Gastrocnemius medialis (tissue), 4 donors: ENCODE measurements at places on chromosomes 6 and 20. TPM values are rescaled to one million over a fixed set of nuclear protein-coding genes. Genes with fewer than 3 reads are reported as not detected.

DNA sequence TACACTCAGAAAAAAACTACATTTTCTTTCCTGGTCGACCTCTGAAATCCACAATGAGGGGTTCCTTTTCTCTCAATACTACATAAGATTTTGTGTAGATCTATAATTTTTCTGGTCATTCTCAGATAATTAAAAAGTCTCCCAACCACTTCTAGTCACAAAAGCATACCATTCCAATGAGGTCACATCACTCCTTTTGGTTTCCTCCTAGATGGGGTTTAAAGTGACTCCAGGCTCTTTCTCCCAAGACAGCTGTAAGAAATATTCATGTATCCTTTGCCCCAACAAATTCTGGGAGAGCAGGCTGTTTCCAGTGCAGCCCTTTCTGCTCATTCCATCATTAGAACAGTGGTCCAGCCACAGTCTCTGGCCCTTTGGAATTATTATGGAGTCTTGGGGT is 43.1 kb upstream of the BEND6 start:
- DNase-seq, result no peak

DNA sequence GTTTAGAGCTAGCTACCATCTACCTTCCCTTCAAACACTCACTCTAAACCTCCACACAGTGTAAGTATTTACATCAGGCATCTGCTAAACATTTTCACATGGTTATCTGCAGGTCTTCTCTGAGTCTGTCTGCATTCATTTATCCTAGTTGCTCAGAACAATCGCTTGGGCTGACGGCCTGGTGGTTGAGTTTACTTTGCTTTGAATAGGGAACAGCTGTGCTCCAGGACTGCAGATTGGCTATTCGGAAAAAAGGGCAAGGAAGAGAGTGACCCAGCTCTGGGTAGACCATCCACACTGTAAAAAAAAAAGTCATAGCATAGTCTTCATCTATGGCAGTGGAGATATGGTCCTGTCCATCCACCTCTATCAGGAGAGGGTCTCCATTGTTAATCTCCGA is 115.3 kb upstream of the ESR1 start:
- DNase-seq, result no peak

DNA sequence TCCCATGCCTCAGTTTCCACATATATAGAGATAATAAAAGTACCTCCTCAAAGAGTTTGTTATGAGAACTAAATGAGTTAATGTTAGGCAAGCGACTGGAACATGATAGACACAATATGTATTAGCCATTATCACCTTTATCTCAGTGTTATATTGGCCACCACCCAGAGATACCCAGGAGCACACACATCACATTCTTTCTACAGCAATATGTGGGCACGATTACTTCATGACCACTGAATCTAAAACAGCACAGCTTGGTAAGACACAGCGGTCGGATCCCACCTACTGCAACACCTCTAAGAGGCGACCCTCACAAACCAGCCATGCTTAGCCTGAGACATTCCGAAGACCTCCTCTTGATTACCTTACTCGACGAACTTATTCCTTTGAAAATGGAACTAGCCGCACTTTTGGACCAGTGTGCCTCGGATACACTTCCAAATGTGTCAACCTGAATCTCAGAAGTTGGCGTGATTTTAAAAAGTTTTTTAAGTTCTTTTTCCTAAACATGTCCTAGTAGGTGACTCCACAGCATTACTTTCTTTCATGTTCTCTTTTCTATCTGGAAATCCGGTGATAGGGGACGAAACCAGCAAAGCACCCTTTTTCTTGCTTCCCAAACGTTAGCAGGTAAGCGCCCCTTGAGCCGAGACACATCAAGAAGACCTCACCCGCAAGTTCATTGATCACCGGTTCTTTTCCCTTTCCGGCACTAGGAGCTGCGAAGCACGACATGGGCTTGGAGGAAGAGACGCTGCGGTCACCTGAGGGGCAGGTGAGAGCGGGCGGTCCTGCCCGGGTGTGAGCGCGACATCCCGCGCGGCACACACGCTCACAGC is 923 bp downstream of the GMDS start:
- DNase-seq, result no peak

GRCh38 chr6:20403766-20404640 is 2.3 kb downstream of the E2F3 start:
- no peak for DNase-seq

GRCh38 chr6:163254341-163254835 is 160.1 kb upstream of the QKI start:
- DNase-seq, result no peak

DNA sequence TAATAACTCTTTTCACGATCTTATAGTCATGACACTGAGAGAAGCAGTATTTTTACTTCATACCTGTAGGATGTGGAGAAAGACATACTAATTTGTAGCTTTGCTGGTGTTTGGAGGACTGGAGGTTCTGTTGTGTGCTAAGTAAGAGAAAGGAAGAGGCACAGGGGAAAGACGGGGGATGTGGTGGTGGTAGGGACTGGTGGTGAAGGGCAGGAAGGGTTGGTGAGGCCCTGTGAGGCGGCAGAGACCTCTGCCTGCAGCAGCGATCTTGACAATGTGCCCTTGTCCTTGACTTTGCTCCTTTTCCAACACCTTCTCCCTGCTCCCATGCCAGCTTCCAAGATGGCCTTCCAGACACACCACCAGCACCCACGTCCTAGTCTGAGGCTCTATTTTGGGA is 32.6 kb upstream of the MPC1 start:
- no peak for DNase-seq

- no peak for DNase-seq
Observed at GRCh38 chr20:40821429-40821828, 132.4 kb upstream of the MAFB start.

- DNase-seq, result no peak
Observed at GRCh38 chr6:54775576-54775975, 71.0 kb upstream of the FAM83B start.

DNA sequence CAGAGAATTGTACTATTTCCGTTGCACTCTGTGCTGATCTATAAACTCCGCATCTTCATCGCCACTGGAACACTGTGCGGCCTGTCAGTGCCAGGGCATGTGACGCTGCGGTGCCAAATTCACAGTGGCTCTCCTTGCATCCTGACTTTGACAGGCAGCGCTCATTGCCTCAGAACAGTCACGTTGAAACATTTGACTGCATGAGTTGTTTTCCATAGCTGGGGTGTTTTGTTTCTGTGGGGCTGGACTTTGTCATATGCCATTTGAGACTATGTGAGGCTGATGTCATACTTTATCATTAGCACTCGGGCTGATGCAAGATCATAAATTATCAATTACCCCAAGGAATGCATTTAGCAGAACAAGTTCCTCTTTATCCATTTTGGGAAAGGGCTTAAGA is 32.7 kb downstream of the CFAP61 start:
- peak; percentile 97 for DNase-seq

DNA sequence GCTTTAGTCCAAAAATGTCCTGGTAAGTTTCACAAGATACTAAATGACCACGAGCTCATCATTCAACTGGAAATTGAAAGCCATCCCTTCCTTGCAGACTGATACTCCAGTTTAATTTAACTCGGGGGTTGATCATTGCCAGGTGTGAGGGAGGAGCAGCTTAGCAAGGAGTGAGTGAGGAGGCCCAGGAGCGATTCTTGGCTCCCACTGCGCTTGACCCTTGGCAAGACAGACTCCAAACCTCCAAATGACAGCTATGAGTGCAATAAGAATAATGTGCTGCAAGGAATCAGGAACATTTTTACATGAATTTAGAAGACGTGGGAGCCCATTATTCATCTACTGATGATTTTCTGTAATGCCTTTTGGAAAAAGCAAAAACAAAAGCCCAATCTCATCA is 64.9 kb downstream of the LAMA4 start:
- DNase-seq, result no peak

MCHR2 gene
- not detected for total RNA-seq

NHSL1 gene
- 1.1 TPM for total RNA-seq

MUCL3 gene
- total RNA-seq, result not detected

EHMT2 gene
- total RNA-seq, result 17.5 TPM
